HCEC 1CT (cell line): ENCODE measurements at places on chromosomes 5 and 9.

GRCh38 chr9:69186841-69187611 lies 12.9 kb downstream of the TJP2 start:
- DNase-seq = peak; percentile 49

- DNase-seq = no peak
Observed at GRCh38 chr9:82565188-82565969, 497.6 kb downstream of the RASEF start.

- peak; percentile 29 for DNase-seq
Observed at GRCh38 chr9:34203992-34204635, 25.3 kb downstream of the UBAP1 start.

DNA sequence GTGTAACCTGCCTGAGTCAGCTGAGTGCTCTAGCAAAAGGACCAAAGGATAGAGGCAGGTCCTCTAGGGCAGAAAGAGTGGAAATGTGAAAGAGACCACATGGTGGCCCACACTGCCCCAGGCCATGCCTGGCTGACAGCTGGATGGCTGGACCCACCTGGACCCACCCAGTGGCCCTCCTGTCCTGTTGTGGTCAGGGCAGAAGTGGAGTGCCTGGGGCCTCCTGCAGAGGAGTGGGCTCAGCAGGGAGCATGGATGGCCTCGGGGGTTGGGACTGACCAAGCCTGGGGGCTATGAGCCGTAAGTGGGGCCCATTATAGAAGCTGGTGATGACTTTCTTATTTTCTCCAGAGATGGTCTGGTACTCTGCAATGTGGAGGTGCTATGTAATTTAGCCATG lies 55.7 kb upstream of the FAM120AOS start:
- no peak for DNase-seq

DNA sequence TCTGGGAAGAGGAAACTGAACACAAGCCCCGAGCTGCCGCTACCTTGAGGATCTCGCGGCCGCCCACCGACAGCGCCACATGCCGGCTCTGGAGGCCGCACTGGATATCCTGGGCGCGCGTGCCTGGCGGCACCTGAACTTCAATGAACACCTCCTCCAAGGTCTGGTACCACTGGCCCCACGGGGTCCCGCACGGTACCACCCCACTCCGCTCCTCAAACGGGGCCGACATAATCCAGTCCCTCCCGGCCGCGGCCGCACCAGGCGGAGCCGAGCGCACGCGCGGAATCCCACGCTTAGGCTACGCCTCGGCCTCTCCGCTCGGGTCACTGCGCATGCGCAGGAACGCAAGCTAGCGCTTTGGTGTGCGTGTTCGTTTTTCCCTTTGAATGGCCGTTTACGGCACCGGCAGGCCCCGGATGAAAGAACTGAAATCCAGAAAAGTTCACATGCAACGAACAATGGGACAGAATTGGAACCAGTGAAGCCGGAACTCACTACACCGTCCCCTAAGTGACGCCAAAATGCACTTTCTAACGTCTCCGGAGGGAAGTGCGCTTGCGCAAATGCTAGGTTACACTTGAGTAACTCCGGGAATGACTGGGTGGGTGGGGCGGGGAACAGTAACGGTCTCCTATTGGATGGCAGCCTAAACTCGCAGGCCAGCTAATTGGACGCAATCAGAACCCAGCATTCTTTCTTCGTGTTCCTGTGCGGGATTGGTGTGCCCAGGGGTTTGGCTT lies at the start of gene NUDCD2:
Gene NUDCD2 (minus strand): TSS at position 284 of the 743 bp plus-strand sequence. CDS start 52 bp downstream, at position 232.
- DNase-seq = peak; percentile 99

- no peak for DNase-seq
Observed at GRCh38 chr5:122400938-122401337, 88.9 kb downstream of the SNCAIP start.

DNA sequence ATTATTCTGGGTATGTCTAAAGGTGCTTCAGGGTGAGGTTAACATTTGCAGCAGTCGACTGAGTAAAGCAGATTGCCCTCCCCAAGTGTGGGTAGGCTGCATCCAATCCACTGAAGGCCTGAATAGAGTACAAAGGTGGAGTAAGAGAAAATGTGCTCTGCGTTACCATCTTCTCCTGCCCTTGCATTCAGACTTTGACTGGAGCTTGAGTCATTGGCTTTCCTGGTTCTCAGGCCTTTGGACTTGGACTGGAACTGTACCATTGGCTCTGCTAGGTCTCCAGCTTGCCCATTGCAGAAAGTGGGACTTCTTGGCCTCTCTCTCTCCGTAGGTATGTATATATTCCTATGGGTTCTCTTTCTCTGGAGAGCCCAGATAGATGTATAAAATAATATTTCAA lies 120.9 kb upstream of the CNTLN start:
- no peak for DNase-seq

- no peak for DNase-seq
Observed at GRCh38 chr9:137445930-137446431, 4.8 kb upstream of the ENTPD8 start.

GRCh38 chr5:56833325-56833724 lies 18.0 kb downstream of the MAP3K1 start:
- DNase-seq = no peak
